ENCODE measurements at places on chromosomes 5 and 9. TPM values are rescaled to one million over a fixed set of nuclear protein-coding genes. Genes with fewer than 3 reads are reported as not detected.

- DNase-seq, result no peak
Measured at GRCh38 chr5:91007251-91007650, 375.9 kb downstream of the ARRDC3 start.

DNA sequence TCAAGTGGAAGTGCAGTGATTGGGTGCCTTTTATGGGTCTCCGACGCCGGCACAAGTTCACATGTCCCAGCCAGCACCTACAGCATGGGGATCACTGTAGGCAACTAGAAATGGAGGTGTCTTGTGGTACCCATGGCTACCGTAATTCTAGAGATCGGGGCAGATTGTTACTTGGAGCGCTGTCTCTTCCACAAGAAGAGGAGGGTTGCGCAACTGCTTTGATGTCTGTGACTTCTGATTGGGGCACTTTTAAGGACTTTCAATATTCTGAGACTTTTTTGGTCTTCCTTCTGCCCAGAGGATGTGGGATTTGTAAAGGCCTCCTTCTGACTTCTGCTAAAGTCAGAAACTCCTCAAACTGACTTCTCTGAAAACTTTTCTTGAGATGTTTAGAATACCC, 41.9 kb downstream of the GLRX start:
- no peak for DNase-seq

DNA sequence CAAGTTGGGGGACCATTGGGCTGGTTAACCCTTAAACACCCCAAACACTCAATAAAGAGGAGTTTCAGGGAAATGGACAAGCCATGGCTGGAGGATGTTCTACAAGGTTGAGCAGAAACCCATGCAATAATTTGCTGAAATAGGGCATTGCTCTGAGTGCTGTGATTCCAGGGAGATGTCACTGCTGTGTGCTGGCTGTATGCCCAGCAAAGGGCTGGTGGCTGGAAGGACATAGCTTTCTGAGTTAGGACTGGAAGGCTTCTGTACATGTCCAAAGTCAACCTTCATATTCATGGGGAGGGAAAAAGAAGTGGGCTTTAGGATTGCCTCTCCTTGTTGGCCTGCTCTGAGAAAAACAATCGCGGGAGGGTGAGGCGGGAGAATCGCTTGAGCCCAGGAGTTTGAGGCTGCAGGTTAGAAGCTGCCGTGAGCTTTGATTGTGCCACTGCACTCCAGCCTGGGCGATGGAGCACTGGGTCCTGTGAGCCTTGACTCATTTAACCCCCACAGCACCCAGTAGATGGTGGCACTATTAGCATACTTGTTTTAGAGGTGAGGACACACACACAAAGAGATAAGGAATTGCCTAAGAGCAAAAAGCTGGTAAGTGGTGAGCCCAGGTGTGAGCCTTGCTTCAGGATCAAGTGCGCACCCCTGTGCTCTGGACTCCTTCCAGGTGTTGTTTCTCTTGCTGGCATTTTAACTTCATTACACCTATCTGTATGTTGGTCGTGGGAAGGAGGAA, 20.4 kb downstream of the IL12B start:
- DNase-seq, result no peak

DNA sequence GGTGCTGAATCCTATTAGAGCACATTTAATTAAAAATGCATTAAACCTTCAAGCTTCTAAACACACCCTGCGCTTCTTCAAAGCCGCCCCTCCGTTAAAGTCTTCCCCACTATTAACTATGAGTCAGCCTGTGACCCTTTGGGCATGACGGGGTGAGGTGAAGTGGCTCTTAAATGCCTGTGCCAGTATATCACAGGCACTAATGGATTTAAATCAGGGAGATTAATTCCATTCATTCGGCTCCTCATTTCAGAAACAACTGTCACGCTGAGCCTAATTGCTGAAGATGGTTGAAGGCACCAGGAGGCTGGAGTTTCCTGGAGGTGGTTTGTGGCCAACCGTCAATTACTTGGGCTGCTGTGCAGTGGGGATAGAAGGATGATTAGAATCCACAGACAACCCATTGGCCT, 192.6 kb upstream of the MSX2 start:
- no peak for DNase-seq

DNA sequence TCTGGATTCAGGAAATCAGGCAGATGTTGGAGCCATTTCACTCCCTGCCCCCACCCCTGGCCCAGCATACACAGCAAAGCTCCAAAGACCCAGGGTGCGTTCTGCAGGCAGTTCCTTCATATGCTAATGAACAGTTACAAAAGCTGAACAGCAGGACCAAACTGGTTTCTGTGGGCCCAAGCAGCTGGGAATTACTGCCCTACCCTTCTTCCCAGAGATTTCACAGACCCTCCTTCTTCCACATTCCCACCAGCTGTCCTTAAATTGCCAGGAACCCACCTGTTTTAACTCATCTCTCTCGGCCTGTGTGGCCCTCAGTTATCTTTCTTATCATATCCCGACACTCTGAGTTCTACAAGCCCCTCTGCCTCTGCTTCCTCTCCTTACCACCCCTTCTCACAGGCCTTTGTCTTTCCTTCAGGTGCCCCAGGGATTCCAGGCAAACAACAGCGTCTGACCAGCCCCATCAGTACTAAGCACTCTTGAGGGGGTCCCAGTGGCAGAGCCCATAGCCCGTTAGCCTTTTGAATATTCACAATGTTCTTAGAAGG, 10.6 kb upstream of the F2RL1 start:
- DNase-seq, result no peak

DNA sequence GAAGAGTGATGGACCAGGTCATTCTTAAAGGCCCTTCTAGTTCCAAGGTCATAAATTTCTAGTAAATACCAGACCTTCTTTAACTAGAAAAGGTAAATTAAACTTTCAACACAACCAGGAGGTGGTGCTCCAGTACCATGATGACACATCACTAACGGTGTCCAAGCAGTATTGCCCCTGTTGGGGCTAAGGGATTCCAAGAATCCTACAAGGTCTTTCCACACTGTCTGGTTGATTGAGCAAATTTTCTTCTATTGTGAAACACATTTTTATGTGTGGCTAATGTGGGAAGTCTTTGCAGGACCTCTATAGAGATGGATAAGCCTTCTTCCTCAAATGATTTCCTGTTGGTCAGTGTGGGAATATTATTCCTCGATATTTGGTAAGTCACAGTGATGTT, 459.6 kb upstream of the PAPPA start:
- DNase-seq, result no peak

DNA sequence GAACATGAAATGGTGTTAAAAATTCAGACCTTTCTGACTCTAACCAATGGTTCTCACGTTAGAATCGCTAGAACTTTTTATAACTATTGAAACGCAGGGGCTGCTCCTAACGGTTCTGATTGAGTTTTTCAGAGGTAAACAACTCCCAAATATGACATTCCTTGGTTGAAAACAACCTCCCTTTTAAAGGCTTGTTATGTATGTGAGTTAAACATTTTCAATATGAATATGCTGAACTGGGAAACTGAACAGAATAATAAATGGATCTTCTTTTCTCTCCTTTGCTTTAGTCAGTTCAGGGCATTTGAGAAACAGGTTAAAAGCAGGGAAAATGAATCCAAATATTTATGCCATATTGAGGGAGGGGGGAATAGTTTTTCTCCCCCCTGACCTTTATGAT, 13.2 kb upstream of the DPYSL3 start:
- DNase-seq, result no peak

DNA sequence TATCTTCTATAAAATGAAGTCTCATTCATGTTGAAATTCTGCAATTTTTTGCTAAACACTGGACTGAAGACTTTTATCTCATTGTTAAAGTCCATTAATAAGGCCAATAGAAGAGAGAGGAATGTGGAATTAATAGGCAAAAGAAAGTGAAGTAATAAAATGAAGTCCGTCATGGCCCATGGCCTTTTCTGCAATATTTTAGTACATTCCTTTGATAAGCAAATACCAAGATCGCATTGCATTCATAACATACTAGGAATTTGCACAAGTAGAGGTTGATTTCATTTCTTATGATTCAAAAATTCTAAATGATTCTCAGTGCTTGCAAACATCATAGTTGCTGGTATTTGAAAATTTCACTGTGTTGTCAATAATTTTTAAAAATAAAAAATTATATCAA, 664.0 kb downstream of the NR2F1-AS1 start:
- DNase-seq, result no peak

DNA sequence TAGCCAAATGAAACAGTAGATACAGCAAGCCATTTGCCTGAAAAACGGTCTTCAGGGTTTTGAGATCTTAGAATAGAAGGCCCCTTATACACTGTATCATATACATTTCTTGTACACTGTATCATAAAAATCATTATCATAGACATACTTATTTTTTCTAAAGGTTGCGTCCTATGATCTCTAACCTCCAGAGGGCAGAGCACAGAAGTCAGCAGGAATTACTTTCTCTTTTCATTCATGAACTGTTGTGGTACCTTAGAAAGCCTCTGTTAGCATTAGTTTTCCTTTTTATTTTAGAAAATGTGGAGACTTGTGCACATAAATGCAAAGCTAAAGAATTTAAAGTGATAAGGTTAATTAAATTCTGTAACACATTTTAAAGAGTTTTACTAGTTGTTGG, 115.4 kb downstream of the OXCT1 start:
- DNase-seq, result no peak

DNA sequence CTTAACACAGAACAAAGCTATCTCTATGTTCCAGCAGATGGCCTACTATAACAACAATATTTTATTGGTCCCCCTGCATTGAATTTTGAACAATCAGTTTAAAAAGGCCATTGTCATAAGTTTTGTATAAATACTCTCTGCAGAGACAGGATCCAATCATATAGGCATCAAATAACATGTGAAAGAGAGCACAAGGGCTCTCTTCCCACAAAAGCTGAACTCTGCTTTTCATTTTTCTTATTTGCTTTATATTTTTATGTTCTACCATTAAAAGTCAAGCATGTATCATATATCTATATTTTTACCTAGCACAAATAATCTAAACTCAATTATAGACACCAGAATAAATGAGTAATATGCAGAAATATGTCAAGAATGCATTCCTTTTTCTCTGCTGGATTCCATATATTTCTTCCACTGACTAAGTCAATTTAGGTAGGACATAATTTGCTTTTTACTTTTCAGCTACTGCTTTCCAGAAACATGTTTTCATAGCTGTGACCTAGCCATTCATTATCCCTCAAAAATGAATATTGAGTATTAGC, 143.6 kb downstream of the CDH9 start:
- DNase-seq, result no peak

DNA sequence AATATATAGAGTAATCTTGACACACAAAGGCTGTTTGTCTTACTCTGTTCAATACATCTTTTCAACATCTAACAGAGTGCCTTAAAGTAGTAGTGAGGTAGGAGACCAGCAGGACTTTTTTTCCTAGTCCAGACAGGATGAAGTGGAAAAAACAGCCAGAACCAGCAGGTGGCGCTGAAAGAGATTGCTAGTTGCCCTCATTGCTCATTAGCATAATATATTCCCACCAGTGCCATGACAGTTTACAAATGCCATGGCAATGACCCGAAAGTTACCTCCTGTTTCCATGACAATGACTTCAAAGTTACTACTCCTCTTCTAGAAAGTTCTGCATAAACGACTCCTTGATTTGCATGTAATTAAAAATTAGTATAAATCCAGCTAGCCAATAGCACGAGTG, 387.4 kb downstream of the ACTL7B start:
- no peak for DNase-seq

GRCh38 chr5:72817671-72818266, 1.3 kb downstream of the TNPO1 start:
- no peak for DNase-seq

- no peak for DNase-seq
Measured at GRCh38 chr9:84718476-84718875, 48.9 kb downstream of the NTRK2 start.

The ADAMTS12 gene
- 4.4 TPM for total RNA-seq

The PHF19 gene
- total RNA-seq, result 19.0 TPM

The ANKRD31 gene
- 0.66 TPM for total RNA-seq

The FOXD4 gene
- not detected for total RNA-seq

The WDR55 gene
- total RNA-seq, result 25.6 TPM

The SLC25A51 gene
- total RNA-seq, result 30.8 TPM

The BTNL8 gene
- not detected for total RNA-seq

The PFN3 gene
- total RNA-seq, result not detected

The PCDHB13 gene
- 4.8 TPM for total RNA-seq

The ANGPTL2 gene
- 61.8 TPM for total RNA-seq

The ALG2 gene
- 44.5 TPM for total RNA-seq

The ARHGEF37 gene
- total RNA-seq, result 29.2 TPM

The SLC36A3 gene
- total RNA-seq, result not detected

Data from breast epithelium (tissue), 4 donors.